GM10248 (cell line): ENCODE measurements at places on chromosomes 2 and 18.

DNA sequence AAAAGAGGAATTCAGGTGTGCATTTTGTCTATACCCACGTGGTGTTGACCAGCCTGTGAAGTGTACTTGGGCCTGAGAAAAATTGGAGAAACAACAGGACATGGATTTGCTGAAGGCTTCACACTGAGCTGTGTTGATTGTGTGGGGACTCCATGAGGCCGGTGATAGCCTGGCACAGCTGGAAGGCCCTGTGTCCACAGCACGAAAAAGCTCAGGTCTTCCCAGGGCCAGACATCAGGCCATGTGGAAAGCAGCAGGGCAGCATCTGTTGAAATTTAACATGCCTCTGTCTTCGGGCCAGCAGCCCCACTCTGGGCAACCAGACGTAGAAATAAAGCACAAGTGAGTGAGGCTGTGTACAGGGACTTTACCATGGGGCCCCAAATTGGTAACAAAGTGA, 84.1 kb downstream of the HS6ST1 start:
- no peak for DNase-seq

- peak; percentile 66 for DNase-seq
Observed at GRCh38 chr2:26401739-26402541, at the start of gene DRC1. DRC1 (plus strand) TSS chr2:26401920; CDS start chr2:26401990, 70 bp downstream.

- DNase-seq: no peak
Observed at GRCh38 chr2:189440644-189440946, 679 bp upstream of the WDR75 start.

DNA sequence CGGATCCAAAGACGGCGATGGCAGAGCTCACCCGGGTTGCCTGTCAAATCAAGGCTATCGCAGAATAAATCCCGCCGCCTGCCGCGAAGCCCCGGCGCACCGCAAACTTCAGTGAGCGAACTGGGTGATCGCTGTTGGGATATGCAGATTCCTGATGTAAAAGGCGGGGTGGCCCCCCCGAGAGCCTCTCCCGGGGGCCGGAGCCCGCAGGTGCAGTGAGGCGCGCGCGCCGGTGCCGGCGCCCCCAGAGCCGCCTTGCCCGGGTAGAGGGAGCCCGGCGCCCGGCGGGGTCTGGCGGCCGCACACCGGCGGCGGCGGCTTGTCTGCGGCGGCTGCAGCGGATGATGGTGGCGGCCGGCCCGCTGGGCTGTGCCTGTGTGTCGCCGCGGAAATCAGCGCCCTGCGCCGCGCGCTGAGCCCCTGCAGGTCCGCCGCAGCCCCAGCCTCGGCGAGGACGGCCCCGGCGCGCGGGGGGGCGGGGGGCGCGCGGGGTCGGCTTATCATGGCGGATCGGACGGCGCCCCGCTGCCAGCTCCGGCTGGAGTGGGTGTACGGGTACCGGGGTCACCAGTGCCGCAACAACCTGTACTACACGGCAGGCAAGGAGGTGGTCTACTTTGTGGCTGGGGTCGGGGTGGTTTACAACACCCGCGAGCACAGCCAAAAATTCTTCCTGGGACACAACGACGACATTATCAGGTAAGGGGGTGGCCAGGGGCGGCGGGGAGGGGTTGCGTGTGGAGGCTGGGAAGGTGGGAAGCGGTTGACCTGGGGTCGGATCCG, 1.3 kb downstream of the EML6 start:
- peak; percentile 39 for DNase-seq

DNA sequence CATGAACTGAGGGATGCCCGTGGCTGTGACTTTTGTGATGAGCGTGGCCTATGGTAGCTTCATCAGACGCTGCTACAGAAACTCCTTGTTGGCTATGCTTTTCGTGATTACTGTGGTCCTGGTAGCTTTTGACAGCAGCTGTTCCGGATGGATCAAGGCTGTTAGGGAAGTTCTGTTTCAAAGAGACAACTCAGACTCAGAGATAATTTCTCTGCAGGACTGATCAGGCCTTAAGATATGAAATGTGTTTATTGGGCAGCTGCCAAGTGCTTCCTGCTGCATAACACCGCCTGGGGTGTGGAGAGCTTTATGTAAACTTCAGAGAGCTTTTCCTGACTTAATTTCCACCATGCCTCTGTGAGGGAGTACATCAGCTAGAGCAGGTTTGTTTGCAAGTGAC, 243.8 kb downstream of the TSN start:
- DNase-seq: no peak

DNA sequence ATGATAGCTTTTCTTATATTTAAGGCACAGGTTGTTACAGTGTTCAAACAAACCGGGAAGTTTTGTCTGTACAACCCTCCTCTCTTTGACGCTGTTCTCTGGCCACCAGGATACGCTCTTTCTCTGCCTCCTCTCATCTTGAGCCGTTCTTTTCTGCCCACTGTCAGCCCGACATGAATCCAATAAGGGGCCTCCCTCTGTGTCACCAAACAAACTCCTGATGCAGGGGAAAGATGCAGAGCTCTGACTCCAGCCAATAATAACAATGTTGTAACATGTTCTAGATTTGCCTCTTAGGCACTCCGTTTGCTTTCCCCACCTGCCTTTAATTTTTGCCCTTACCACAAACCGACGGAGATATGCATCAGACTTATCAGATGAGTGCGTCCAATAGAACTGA, 449.3 kb downstream of the SLC4A3 start:
- DNase-seq: no peak

DNA sequence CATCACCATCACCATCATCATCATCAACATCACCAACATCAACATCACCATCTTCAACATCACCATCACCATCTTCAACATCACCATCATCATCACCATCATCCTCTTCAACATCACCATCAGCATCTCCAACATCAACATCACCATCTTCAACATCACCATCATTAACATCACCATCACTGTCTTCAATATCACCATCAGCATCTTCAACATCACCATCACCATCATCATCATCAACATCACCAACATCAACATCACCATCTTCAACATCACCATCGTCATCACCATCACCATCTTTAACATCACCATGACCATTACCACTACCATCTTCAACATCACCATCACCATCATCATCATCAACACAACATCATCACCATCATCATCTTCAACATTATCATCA, 267.2 kb downstream of the SP3 start:
- no peak for DNase-seq

DNA sequence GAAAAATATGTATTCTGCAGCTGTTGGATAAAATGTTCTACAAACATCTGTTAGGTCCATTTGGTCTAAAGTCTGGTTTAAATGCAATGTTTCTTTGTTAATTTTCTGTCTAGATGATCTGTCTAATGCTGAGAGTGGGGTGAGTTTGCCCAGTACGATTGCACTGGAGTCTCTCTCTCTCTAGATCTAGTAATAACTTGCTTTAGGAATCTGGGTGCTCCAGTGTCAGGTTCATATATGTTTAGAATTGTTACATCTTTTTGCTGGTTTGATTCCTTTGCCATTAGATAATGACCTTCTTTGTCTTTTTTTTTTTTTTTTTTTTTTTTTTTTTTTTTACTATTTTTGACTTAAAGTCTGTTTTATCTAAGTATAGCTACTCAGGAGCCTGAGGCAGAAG, 10.4 kb downstream of the GCC2 start:
- DNase-seq: no peak

DNA sequence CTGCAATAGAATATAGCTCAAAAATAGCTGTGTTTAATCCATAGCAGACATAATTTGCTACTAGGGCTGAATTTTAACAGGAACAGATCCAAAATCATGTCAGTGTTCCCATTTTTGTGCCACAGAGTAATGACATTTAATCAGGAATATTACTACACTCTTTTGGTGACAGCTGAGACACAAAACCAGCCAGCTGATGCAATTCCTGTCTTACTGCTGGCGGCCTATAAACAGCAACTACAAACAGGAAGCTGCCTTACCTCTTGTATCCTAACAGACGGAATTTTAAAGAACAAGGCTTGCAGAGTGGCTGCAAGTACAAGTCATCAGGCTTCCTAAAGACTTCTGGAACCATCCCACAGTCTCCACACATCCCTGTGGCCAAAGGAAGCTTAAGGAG, 218.1 kb downstream of the ZNF521 start:
- no peak for DNase-seq

- DNase-seq: no peak
Observed at GRCh38 chr2:74011246-74011645, 26.5 kb downstream of the TET3 start.
